ENCODE measurements at places on chromosomes 16 and 17.

- DNase-seq, result no peak
Observed at GRCh38 chr17:2230877-2231276, 72.7 kb downstream of the SMG6 start.

DNA sequence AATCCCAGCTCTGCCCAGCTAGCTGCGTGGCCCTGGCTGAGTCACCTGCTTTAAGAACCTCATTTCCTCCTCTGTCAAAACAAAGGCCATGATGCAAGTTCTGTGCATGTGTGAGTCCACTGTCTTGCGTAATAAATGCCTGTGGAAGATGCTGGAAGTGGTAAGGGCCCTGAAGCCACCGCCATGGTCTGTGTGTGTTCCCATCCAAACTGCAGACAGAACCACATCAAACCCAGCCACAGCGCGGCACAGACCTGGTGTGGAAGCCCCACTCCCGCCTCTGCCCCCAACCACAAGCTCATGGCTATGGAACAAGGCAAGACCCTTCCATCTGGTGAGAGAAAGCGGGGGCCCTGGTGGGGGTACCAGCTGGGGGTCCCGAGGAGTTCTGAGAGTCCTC lies 26.0 kb downstream of the NECAB2 start:
- DNase-seq, result no peak

- no peak for DNase-seq
Observed at GRCh38 chr17:56995766-56996165, 17.8 kb downstream of the SCPEP1 start.

GRCh38 chr17:47276868-47277267 lies 23.2 kb downstream of the ITGB3 start:
- DNase-seq, result no peak

- DNase-seq, result no peak
Observed at GRCh38 chr16:84883301-84883700, 63.5 kb downstream of the CRISPLD2 start.

GRCh38 chr16:15576960-15577958 lies 65.7 kb downstream of the MARF1 start:
- no peak for DNase-seq

- DNase-seq, result no peak
Observed at GRCh38 chr16:74472540-74472939, 51.3 kb upstream of the CLEC18B start.

GRCh38 chr16:79008036-79008868 lies 592.3 kb downstream of the MAF start:
- DNase-seq, result no peak

DNA sequence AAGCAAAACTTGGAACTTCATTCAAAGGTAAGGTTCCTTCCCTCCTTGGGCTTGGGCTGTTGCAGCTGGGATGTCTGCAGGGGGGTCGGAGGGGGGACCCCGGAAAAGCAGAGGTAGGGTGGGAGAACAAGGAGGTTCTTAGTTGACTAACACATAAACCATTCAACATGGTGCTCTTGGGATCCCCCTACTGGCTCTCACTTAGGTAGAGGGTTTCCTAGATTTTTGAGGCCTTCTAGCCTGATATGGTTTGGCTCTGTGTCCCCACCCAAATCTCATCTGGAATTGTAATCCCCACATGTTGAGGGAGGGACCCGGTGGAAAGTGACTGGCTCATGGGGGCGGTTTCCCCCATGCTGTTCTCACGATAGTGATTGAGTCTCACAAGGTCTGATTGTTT lies 93.9 kb downstream of the RGS9 start:
- DNase-seq, result no peak

GRCh38 chr16:78004517-78004916 lies 17.8 kb upstream of the CLEC3A start:
- DNase-seq, result no peak

GRCh38 chr16:9971907-9972306 lies 210.3 kb downstream of the GRIN2A start:
- no peak for DNase-seq

Measured in stimulated activated CD4-positive, alpha-beta T cell treated with anti-CD3 and anti-CD28 coated beads, Interleukin-4, amount 100 ng/mL, for 4 hours (primary cell).